Activated naive CD4-positive, alpha-beta T cell treated with anti-CD3 and anti-CD28 coated beads, Interleukin-2, amount 10 ng/mL, durations not matched to agents 7 days and 5 days (primary cell): ENCODE measurements at places on chromosomes 16 and 17.

DNA sequence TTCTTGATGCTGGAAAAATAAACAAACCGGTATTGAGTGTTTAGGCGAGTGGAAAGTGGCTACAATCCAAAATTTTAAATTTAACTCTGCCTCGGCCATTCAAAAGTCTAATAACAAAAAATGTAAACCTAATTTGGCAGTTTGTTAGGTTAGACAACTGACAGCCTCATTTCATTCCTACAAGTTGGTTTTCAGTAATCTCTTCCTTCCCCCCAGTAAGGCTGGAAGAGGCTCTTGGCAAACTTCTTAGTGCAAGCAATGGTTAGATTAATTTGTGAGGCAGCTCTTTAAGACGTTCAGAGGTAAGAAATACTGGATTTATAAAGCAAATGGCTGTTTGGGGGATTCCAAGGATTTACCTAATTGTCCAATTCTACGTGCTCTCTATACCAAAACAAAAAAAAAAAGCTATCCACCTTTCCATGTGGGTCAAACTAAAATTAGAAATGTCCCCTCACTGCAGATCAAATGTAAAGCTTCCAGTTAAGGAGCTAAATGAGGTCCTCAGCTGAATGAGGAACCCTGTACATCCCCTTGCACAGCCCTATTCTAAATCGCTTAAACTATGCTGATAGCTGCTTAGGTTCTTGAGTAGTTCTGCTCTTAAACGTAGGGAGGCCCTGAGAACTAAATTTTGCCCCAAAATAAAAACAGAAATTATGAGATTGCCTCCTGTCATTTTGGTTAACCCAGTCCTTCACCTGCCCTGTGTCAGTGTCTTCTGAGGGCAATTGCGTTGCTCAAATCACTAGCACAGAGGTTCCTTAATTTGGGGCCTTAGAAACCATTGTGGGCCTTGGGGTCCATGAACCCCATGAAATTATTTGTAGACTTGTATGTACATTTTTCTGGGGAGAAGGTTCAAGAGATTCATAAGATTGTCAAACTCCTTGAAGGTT is 2.9 kb downstream of the HEXIM1 start:
- no peak for DNase-seq

- no peak for DNase-seq
Measured at GRCh38 chr17:21089933-21090901, 36.5 kb upstream of the DHRS7B start.

- DNase-seq = peak; percentile 48
Measured at GRCh38 chr16:11585460-11586377, 1.0 kb downstream of the LITAF start.

DNA sequence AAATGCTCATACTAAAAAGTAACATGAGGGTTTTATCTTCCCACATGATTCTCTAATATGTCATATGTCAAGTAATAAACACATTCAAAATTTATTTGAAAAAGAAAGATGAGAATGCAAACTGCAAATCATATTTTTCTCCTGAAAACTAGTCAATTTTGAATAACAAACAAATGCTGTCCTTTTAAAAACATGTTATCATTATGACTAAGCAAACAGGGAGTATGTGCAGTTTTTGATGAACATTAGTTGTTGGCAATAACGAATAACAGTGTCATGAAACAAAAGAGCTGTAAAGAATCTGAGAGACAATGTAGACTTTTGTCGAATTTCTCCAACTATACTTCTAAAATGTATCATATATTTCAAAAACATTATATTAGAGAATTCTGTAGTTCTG is 34.8 kb downstream of the RPGRIP1L start:
- no peak for DNase-seq

GRCh38 chr16:11395008-11395948 is 50.0 kb downstream of the RMI2 start:
- no peak for DNase-seq

GRCh38 chr16:72996291-72997062 is 51.5 kb downstream of the ZFHX3 start:
- no peak for DNase-seq

DNA sequence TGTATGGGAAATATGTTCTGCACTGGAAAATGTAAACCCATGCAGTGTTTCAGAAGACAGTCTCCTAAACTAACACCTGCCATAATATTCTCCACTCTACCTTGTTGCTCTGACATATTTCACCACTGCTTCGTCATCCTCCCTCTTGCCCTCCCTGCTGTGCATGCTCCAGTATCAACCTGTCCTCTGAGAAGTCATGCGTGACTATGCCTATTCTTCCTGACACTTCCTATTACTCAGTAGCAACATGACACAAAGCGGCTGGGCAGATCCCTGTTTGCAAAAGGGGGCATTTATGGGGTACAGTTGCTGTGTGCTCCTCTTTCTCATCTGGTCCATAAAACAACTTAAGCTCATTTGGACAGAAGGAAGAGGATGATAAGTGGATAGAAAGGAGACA is 805.6 kb upstream of the EEF2KMT start:
- no peak for DNase-seq

- peak; percentile 33 for DNase-seq
Measured at GRCh38 chr17:57662644-57663308, 82.3 kb downstream of the CCDC182 start.

- no peak for DNase-seq
Measured at GRCh38 chr16:54926166-54926838, 4.4 kb upstream of the IRX5 start.

- DNase-seq = no peak
Measured at GRCh38 chr16:88059701-88060386, 108.6 kb downstream of the BANP start.

DNA sequence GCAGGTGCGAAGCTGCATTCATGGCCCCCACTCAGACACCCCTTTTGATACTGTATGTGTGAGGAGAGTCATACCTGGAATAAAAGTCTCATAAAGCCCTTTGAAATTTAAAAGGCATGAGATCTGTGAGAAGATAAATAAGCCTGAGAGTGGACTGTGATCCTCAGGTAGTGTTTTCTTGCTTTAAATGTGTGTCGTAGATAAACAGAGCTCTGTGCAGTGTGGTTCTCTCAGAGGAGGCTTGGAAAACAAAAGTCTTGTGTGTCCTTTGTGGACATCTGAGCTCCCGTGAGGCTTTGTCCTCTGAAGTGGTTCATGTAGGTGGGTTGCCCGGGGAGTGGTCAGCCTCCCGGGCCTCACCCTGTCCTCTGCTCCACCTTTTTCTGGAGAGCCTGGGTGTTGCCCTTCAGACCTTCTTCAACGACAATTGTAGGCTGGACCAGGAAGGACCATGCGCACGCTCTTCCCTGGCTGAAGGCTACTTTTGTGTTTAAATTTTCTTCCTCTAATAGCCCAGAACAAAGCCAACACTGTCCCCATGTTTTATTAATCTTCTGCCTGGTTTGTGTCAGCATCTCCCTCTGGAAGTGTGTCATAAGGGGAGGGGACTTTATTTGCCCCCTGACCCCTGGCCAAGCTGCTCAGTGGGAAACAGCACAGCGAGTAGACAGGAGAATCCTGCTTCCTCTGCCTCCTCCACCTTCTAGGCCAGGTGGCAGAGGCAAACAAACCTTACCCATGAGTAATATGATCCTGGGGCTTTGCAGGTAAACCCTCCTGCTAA is 151.2 kb downstream of the MSI2 start:
- no peak for DNase-seq

- DNase-seq = no peak
Measured at GRCh38 chr17:54353789-54354525, 531.2 kb downstream of the KIF2B start.

- no peak for DNase-seq
Measured at GRCh38 chr17:4417129-4417667, 16.5 kb upstream of the SPNS3 start.

- DNase-seq = no peak
Measured at GRCh38 chr16:74603848-74604247, 3.1 kb downstream of the GLG1 start.

DNA sequence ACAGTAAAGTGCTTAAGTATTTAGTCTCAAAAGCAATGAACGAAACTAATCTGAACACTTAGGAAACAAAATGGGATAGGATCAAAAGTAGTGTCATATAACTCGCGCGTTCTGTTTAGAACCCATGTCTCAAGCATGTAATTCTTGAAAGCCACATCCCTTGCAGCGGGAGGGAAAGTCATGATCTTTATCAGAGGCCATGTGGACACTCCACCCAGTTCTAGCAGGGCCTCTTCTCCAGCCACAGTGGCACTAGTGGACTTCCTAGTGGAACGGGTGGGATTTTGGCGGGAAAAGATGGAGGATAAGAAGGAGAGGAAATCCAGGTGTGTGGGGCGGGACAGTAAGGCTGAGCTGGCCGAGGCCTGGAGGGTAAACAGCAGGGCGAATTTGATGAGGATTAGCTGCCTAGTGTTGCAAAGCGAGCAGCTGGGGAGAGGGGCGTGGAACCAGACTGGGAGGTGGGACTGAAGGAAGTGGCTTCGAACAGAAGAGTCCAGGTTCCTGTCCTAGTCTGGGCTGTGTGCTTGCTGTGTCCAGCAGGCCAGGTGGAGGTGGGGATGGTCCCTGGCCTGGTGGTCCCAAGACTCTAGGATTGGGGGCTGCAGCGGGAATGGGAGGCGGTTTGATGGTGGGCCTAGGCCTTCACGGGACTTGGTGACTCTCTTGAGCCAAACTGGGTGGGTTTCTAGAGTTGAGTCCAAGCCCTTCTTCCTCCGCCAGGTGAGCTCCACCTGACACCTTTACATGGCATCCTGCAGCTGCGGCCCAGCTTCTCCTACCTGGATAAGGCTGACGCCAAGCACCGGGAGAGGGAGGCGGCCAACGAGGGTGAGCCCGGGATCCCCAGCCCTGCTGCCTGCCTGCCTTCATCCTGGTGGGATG is 15.9 kb downstream of the POLR3E start:
- peak; percentile 18 for DNase-seq

DNA sequence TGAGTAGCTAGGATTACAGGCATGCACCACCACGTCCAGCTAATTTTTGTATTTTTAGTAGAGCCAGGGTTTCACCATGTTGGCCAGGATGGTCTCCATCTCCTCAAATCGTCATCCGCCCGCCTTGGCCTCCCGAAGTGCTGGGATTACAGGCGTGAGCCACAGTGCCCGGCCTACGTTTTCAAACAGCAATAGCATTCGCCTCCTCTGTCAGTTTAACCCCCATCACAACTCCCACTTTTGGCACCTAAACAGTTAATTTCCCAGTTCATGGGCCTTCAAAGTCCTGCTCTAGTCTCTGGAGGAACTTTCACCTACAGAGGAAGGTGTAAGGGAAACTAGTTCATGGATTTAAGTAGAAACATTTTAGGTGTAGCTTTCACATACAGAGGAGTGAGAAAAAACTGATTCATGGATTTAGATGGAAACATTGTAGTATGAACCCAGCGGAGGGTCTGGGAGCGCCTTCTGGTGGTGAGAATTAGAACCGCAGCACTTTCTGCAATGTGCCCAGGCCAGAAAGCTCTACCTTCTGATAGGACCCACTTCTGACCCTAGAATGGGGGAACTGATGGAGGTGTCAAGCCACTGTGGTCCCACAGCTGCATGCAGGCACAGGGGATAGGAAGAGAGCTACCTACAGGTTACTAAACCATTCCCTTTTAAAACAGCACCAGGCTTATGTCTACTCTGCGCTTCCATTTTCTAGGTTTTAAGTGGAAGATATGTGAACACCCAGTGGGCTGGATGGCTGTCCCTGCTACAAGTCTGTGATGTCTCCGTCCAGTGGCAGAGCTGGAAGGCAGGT is 12.0 kb upstream of the MEOX1 start:
- peak; percentile 82 for DNase-seq

GRCh38 chr17:77865112-77865611 is 93.3 kb upstream of the TNRC6C start:
- no peak for DNase-seq

DNA sequence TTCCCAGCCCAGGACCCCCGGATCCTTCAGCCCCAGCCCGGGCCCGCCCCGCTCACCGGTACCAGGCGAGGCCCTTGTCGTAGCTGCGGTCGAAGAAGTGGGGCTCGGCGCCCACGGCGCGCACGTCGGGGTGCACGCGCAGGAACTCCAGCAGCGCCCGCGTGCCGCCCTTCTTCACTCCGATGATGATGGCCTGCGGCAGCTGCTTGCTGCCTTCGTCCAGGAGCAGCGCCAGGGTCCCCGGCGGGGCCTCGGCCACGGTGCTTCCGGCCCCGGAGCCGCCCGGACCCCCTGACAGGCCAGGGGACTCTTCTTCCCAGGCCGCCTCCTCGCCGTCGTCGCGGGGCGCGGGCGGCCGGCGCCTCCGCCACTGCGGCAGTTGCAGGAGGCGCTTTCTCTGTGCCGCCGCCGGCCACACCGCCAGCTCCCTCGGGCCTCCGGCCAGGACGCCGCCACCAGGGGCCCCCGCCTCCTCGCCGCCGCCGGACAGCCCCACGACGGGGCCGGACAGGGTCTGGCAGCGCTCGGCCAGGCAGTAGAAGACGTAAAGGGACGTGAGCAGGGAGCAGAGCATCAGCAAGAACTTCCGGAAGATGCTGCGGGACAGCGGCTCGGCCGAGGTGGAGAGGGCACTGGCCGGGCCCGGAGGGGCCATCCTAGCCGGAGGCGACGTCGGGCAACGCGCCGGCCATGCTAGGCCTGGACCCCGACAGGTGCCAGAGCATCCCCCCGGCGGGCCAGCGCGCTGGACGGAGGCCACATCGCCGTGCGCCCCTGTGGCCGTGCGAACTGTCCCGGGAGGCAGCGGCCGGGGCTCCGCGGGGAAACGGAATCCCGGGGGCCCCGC is 1.0 kb downstream of the HS3ST3A1 start:
- no peak for DNase-seq

- no peak for DNase-seq
Measured at GRCh38 chr16:57043248-57043647, 49.1 kb upstream of the CPNE2 start.

DNA sequence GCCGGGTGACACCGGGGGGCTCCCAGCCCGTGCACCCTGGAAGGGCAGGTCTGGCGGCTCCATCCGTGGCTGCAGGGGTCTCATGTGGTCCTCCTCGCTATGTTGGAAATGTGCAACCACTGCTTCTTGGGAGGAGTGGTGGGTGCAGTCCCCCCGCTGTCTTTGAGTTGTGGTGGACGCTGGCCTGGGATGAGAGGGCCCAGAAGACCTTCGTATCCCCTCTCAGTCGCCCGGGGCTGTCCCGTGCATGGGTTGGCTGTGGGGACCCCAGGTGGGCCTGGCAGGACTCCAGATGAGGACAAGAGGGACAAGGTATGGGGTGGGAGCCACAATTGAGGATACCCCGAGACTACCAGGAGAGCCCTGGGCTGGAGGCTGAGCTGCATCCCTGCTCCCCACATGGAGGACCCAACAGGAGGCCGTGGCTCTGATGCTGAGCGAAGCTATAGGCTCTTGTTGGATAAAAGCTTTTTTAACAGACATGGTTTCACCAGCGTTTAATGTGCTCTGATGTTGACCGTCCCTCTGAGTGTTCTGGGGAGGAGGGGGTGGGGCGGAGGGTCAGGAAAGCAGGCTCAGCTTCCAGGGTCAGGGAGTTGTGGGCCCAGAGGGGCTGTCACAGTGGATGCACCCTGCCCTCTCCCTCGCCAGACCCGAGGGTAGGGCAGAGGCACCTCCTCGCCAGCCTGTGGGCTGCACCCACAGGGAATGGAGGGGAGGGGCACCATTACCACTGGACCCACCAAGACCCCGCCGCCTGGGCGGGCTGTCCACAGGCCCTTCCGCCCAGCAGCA is 5.4 kb downstream of the SPATA2L start:
- DNase-seq = no peak

GRCh38 chr16:27315333-27316037 is 1.7 kb downstream of the IL4R start:
- peak; percentile 80 for DNase-seq

- DNase-seq = no peak
Measured at GRCh38 chr17:63137163-63137562, 171.1 kb downstream of the TANC2 start.

- peak; percentile 49 for DNase-seq
Measured at GRCh38 chr17:32504166-32504990, 17.6 kb downstream of the CDK5R1 start.
